Urinary bladder (tissue), 4 donors: ENCODE measurements at places on chromosomes 3 and 15.

DNA sequence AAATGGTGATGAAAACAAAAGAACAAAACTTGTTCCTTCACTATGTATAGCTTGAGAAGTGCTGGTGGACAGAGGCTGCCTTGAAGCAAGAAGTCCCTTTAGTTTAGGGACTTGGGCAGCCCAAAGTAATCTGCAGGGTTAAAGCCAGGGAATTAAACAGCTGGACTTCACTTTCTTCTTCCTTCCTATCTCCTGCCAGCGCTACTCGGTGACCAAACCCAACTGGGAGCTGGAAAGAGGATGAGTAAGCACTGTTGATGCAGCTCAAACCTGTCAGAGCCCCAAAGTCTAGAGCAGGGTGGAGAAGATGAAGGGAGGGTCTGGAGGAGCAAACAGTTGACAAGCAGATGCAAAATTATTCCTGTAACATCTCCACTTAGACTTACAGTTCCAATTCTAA lies 73.1 kb upstream of the FBN1 start:
- DNase-seq = no peak

GRCh38 chr3:119672776-119673175 lies 4.4 kb downstream of the COX17 start:
- no peak for DNase-seq

- DNase-seq = no peak
Measured at GRCh38 chr3:184993394-184993793, 159.5 kb downstream of the C3orf70 start.

DNA sequence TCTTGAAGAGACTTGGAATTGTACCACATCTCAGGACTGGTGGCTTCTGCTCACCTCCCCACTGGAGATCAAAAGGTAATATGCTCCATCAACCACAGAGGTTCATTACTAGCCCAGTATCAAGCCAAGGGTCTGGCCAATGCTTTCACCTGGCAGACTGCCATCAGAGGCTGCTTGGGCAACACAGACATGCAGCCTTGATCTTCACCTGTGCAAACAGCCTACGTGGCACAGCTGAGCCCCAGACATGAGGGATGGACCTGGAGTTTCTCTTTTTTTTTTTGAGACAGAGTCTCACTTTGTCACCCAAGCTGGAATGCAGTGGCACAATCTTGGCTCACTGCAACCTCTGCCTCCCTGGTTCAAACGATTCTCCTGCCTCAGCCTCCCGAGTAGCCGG lies 105.6 kb upstream of the HES1 start:
- no peak for DNase-seq

DNA sequence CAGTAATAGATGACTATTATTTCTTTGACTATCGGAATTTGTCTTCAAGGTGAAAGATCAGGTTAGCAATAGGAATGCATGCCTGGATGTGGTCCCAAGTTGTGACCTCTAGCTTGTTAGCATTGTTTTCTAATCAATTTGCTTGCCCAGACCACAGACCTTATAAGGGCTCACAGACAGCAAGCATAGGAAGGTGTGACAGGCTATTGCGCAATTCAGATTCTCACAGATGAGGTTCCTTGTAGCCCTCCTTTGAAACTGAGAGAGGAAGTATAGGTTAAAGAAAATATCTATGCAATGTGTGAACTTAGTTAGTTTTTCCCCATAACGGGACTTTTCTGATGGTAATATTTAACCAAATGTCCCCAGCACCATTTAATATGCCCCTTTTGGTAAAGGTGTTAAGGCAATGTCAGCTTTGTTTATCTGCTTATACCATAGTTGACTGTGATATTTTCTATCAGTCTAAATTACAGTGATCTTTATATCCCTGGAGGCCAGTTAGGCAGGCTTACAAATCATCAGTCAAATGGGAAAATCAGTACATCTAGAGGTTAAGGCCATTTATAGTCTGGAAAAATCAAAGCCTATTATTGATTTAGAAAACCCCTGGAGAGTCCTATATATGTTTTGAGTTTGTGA lies 168.1 kb upstream of the MBNL1 start:
- no peak for DNase-seq

DNA sequence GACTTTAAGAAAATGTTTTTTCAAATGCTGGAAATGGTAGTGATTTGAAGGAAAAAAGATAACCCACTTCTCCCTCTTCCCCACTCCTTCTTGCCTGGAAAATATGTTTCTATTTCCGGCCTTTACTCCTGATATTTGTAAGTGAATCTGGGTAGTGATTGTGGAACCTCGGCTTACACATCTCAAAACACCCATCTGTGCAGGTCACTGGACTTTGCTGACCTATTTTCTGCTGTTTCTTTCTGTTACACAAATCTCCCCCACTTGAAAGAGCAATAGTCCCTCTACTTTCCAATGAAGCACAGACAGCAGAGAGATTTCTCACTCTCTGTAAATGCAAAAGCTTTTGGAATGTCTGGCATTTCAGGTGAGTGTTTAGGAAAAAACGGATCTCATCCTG lies 76.9 kb upstream of the ICE2 start:
- DNase-seq = no peak

GRCh38 chr15:60829416-60829815 lies 350.5 kb upstream of the ICE2 start:
- DNase-seq = no peak

DNA sequence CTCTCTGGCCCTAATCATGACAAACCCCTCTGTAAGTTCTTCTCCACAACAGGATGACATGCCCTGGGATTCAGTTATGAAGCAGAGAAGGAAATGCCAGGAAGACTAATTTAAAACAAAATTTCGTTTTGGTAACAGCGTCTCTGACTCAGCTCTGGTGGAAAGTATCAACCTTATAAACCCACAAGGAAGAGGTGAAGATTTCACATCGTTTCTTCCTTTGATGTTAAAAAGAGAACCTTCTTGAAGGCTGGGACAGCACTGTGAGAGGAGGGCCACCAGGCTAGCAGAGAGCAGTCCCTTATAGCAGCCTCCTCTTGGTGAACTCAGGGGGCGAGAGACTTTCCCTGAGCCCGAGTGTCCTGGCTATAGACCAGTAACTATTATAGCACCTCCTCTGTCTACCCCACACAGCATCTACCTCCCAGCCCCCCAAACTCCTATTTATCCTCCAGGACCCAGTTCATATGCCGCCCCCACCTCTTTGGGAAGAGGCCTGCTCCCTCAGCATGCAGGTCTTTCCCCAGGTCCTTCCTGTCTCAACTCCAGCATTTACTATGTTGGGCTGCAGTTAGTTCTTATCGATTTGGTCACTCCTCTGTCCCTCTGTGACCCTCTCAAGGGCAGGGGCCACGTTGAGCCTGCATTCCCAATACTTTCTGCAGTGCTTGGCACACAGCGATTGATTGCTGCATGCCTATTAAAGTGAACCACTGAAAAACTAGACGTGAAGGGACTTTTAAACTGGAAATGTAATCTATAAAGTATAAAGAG lies 321.5 kb upstream of the ICE2 start:
- no peak for DNase-seq

DNA sequence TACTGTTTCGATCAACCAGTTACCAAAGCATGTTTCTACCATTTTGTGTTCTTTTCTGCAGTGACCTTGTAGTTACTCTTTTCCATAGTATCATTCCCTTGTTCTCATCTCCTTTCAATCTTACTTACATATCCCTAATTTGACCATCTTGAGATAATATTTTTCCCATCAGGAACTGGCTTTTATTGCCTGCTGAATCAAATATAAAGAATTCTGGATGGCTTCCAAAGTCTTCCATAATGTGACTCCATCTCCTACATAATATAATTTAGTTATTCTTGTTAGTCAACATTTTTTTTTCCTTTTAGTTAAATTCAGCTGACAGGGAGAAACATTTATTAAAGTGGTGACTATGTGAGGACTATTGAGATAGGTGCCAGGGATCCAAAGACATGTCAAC lies 7.0 kb downstream of the USP8 start:
- no peak for DNase-seq

DNA sequence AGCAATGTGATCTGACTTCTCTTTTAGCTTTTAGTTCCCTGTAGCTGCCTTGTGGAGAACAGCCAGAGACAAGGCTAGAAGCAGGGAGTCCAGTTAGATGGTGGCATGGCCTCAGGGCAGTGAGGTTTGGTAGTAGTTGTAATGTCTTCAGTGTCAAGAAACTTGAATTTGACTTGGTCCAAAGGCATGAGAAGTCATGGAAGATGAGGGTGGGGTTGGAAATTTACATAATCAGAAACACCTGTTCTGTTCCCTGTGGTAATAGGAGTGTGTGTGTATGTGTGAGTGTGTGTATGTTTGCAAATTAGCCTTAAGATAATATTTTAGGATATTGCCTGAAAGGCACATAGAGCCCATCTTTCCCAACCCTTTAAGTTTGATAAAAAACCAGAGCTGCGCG lies 55.2 kb upstream of the GCNT3 start:
- DNase-seq = no peak

GRCh38 chr15:75544359-75544758 lies 34.8 kb downstream of the PTPN9 start:
- DNase-seq = no peak

GRCh38 chr15:58525991-58526421 lies 94.2 kb downstream of the LIPC start:
- no peak for DNase-seq

GRCh38 chr3:8324747-8325146 lies 176.9 kb upstream of the LMCD1 start:
- no peak for DNase-seq

GRCh38 chr3:171362575-171362974 lies 97.6 kb downstream of the TNIK start:
- no peak for DNase-seq

DNA sequence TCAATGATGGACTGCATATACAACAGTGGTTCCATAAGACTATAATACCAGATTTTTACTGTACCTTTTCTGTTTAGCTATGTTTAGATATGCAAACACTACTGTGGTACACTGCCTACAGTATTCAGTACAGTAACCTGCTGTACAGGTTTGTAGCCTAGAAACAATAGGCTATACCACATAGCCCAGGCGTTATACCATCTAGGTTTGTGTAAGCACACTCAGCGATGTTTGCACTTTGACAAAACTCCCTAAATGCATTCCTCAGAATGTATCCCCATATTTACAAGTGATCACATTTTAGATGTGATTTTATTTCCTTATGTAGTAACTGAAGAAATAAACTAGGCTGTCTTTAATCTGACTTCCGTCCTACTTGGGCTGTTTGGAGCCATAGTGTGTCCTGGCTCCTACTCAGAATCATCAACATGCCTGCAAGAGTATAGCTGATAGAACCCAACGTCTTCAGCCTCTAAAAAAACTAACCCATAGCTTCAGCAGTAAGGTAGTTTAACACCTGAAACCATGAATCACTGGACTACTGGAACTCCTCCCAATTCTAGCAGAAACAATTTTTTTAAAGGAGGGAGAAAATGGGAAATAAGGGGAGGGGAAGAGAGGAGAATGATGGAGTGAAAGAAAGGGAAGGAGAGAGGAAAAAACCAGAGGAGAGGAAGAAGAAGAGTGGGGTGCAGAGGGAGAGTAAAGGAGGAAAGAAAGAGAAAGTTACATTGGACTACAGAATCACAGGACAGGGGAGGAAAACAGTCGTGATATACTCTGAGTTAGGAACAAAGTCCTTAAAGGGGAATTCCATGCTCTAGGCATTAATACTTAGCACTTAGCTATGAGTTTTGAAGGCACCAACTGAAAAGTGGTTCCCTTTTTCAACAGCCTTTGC lies 67.7 kb upstream of the PLXND1 start:
- no peak for DNase-seq

- no peak for DNase-seq
Measured at GRCh38 chr3:36312351-36312750, 68.0 kb upstream of the STAC start.

GRCh38 chr3:186477876-186478275 lies 66.3 kb downstream of the CRYGS start:
- no peak for DNase-seq

DNA sequence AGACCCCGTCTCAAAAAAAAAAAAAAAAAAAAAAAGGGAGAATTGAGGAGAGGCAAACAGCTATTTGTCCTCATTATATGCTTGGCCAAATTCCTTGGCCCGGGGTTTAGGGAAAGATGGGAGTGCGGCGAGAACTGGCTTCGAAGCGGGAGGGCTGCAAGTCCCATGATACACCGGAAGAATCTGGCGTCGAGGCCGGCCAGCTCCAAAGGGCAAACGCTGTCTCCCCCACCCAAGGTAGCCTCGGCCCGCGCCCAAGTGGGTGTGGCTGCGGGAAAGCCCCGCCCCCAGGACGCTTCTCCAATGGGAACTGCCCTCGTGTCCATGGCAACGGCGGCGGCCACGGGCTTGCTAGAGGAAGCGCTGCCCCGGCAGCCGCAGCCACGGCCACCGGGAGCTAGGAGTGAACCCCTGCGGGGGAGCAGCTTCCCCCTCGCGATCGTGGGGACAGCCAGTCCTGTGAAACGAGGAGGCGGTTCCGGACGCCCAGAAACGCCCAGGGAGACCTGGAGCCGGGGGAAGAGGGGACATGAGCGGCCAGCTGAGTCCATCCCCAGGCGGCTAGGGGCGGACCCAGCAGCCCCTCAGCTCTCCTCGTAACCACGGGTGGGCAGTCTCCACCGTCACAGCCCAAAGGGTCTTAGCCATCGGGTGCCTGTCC lies at the start of gene TTLL13:
TTLL13 (plus strand) TSS at position 354 of the 661 bp plus-strand sequence. CDS start 1,075 bp downstream, outside the sequence.
- peak; percentile 59 for DNase-seq

GRCh38 chr15:101479851-101480612 lies 9.5 kb downstream of the PCSK6 start:
- DNase-seq = no peak

- DNase-seq = no peak
Measured at GRCh38 chr3:114299941-114300624, 6.3 kb downstream of the TIGIT start.

- DNase-seq = no peak
Measured at GRCh38 chr3:56720849-56721248, 37.8 kb upstream of the TASOR start.

DNA sequence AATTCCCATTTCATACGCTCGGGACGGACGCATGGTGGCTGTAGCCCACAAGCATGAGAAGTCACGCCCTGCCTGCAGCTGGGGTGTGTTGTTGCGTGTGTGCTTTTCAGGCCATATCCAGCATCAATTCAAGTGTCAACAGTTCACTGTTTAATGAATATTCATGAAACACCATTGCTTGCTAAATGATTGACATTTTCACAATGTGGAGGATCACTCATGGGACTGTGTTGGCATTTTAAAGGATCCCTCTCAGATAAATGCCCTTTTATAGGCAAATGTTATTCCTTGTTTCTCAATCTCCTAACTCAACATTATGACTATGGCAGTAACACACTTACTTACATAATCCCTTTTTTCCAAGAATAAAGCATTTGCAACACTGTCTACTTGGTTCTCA lies 511.3 kb downstream of the GABRG3 start:
- no peak for DNase-seq

DNA sequence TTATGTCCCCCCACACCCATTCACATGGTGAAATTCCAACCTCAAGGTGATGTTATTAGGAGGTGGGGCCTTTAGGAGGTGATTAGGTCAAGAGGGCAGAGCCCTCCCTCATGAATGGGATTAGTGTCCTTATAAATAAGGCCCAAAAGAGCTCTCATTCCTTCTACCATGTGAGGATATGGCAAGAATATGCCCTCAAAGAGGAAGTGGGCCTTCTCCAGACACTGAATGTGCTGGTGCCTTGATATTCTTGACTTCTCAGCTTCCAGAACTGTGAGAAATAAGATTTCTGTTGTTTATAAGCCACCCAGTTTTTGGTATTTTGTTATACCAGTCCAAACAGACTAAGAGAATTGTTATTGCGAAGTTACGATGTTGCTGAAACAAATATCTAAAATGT lies 94.4 kb downstream of the ANKRD28 start:
- DNase-seq = no peak
